ENCODE measurements at places on chromosomes 11 and 22.

- DNase-seq, result no peak
These were observed 397.1 kb downstream of the TENM4 start for GRCh38 chr11:79043726-79044125.

- DNase-seq, result no peak
These were observed 412.9 kb downstream of the TBC1D22A start for GRCh38 chr22:47175151-47176025.

GRCh38 chr11:62432695-62433094 is 13.9 kb downstream of the SCGB1A1 start:
- no peak for DNase-seq

DNA sequence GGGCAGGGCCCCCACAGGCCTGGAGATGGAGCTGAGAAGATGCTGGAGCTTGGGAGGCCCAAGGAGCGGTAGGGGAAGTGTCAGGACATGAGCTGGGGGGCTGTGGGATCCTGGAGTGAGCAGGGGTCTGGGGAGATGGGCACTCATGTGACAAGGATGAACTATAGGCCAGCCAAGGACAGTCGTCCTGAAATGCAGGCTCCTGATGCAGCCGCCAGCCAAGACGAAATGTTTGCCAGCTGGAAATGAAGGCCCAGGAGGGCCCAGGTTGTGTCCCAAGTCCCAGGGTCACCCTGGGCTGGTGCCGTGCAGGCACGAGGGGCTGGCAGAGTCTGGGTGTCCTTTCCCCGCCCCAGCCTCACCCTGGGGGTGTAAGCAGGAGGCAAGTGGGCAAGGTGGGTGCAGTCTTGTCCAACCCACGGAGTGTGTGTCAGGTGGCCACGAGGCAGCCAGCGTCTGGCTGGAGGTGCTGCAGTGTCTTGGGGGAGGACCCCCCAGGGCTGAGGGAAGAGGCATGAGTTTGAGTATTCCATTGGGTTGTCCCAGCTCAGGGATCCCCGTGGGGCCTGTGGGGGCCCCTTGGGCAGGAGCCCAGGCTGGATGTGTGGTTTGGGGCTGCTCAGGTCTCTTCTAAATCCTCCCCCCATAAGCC is 21.4 kb downstream of the MRGPRG start:
- peak; percentile 4 for DNase-seq

DNA sequence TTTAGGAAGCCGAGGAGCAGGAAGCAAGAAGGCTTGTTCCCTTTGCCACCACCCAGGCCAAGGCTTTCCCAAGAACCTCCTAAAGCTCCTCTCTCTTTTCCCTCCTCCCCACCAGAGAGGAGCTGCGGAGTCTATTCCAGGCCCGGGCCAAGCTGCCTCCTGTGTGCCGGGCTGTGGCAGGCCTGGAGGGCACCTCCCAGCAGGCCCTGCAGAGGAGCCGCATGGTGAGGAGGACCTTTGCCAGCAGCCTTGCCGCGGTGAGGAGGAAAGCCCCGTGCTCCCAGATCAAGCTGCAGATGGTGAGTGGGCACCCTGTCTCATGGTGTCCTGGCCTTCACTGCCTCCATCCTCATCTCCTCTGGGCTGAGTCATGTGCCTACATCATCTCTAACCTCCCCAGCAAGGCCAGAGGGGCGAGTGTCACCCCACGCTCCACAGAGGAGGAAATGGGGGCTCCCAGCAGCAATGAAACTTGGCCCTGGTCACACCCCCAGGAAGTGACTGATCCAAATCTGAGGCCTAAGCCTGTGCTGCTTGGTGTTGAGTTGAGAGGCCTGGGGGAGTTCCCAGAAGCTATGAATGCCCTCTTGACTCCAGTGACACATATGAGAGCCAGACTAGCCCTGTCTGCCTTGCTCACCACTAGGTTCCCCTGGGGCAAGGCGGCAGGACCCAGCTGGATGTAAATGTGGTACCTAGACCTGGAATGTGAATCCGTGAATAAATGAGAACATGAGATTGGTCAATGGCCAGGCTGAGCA is 104.2 kb downstream of the MYO18B start:
- no peak for DNase-seq

GRCh38 chr11:80451105-80451504 is 1010.3 kb upstream of the TENM4 start:
- no peak for DNase-seq

DNA sequence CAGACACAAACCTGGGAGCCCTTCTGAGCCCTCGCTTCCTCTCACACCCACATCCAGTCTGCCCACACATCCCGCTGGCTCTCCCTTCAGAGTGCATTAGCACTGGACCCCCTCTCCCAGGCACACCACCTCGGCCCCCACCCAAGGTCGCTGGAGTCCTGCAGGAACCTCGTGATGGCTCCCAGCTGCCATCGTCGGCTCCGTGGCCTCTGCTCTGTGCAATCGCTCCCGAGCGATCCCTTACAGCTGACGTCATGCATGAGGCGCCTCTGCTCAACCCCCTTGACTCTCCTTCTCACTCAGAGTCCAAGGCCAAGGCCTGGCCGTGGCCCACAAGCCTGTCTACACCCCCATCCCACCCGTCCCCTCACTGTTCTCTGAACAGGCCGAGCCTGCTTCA is 183.9 kb downstream of the EFCAB6 start:
- no peak for DNase-seq

- no peak for DNase-seq
These were observed 64.5 kb upstream of the PHOX2A start for GRCh38 chr11:72308226-72309073.

DNA sequence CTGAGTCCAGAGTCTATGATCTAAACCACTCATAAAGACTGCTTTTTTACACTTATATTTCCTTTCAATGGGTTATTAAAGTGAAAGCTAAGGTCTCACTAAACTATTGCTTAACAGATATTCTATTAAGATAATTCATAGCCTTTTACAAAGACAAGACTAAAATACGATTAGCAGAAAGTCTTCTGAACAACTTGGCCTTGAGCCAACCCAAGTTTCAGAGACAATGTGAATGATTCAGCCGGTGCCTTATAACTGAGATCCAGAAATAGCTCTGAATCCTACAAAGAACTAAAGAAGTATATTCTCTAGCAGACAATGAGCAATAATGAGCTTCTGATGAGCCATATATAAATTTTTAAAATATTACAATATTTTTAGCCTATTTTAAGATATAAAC is 41.5 kb upstream of the CARD18 start:
- DNase-seq, result no peak

DNA sequence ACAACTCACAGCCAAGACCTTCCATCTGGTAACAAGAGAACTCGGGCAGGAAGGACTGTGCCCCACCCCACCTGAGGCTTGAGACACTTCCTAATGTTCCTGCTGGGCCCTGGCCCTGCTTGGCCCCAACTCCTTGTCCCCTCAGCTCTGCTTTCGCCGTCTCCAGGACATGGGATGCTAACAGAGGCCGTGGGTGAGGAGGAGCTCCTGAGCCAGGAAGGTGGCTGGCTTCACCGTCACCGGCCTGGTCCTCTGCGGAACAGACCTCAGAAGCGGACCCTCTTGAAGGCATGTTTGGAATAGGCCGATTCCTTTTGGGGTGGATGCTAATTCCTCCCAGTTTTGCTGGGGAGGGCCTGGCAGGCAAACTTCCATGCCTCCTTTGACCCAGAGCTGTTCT is 154.3 kb downstream of the CACNA1I start:
- no peak for DNase-seq

DNA sequence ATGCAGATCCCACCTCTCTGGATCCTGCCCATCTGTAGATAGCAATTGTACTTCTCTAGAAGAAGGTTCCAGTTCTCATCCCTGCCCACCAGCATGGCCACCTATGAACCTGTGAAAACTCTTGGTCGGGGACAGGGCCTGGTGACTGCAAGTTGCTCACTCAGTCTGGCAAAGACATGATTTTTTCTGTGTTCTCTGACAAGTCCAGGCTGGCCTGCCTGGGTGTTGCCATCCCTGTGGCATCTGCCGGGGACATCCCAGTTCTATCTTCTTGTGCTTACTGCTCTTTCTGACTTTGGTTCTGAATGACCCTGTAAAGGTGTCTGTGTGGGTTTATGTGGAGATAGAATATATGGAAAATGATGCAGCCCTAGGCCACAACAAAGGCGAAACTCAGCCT is 545.8 kb downstream of the INSC start:
- no peak for DNase-seq

DNA sequence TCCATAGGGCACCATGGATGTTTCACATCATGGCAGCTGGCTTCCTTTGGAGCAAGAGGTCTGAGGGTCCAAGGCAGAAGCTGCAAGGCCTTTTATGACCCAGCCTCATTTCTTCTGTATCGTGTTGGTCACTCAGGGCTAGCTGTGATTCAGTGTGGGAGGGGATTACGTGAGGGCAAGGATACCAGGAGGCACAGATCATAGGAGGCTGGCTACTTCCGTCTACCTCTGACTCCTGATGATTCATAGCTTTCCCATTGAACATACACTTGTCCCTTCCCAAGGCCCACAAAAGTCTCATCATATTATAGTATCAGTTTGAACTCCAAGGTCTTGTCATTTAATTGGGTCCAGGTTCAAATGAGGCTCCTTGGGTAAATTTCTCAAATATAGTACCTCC is 135.3 kb upstream of the ZBED5 start:
- DNase-seq, result no peak

DNA sequence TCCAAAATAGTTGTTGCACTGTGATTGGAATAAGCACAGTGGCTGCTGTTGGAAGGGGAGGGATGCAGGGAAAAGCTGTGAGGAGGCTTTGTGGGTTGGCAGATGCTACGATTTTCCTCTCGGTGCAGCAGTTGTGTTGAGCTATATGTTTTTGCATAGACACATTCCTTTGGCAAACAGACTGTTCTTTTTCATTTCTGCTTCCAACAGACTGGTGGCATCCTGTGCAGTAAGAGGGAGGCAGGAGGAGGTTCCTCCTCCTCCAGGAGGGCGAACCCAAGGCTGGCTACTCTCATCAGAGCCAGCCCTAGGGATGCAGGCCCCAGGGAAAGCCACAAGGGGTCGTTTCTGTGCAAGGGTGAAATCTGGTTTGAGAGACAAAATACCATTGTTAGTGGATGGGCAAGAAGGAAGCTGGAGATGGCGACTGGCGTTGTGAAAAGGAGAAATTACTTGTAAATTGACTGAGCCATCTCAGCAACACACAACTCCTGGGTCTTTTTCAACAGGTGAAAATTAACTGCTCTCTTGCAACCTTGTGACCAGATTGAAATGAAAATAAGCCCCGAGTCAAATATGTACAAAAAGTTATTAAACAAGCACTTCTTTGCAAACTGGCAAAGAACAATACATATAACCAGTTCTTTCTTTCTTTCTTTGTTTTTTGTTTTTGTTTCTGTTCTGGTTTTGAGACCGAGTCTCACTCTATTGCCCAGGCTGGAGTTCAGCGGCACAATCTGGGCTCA is 26.5 kb upstream of the UBASH3B start:
- peak; percentile 30 for DNase-seq

- DNase-seq, result no peak
These were observed 2.3 kb downstream of the THAP7 start for GRCh38 chr22:20999350-21000206.

DNA sequence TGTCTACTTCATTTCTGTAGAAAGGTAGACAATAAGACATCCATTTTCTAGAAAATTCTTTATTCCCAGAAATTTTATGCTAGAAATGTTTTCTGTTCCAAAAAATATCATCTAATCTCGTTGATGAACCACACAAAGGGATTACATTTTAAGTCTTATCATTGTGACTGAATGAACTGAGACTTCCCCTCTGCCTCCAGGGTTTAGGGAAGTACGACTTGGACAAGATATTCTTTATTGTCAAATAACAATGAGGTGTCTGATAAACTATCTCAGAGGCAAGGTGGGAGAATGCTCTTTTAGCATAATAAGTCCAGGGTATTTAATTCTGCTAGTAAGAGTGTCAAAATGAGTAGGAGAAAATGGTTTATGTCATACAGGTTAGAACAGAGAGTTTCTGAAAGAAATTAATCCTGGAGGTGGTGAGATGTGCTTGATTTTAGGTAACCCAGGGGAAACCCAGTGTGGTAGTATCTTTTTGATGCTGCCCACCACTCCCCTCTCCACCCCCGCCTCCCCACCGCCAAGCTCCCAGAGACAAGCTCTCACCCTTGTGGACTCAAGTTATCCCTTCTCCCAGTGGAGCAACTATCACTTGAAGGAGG is 100.6 kb downstream of the CD44 start:
- DNase-seq, result no peak

DNA sequence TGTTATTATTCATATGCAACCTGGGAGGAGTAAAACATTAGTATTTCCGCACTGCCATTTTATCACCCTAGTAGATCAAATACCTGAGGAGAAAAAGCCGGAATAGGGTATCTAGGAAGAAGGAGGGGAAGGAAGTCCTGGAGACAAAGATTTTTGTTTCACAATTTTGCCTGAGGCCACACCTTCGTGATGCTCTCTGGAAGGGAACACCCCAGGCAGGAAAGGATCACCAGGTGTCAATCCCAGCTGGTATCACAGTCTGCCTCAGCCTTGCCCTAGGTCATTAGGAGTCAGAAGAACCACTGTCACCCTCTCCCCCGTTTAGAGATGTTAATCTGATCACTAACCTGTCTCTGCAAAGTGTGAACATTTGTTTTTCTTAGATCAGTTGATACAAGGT is 35.4 kb upstream of the IGSF9B start:
- DNase-seq, result no peak

GRCh38 chr11:30465192-30465591 is 121.0 kb downstream of the MPPED2 start:
- DNase-seq, result no peak

- DNase-seq, result peak; percentile 64
These were observed at the start of gene NPAS4 for GRCh38 chr11:66420671-66421476. NPAS4 (plus strand) TSS chr11:66421035; CDS start chr11:66421180, 145 bp downstream.

- DNase-seq, result peak; percentile 26
These were observed 102.7 kb downstream of the MRTFA start for GRCh38 chr22:40533712-40534378.

- DNase-seq, result no peak
These were observed 352.9 kb upstream of the B3GAT1 start for GRCh38 chr11:134764966-134765365.

- DNase-seq, result no peak
These were observed 1.9 kb upstream of the ESS2 start for GRCh38 chr22:19146215-19146968.

- DNase-seq, result no peak
These were observed 44.7 kb upstream of the PRODH start for GRCh38 chr22:18980829-18981228.

DNA sequence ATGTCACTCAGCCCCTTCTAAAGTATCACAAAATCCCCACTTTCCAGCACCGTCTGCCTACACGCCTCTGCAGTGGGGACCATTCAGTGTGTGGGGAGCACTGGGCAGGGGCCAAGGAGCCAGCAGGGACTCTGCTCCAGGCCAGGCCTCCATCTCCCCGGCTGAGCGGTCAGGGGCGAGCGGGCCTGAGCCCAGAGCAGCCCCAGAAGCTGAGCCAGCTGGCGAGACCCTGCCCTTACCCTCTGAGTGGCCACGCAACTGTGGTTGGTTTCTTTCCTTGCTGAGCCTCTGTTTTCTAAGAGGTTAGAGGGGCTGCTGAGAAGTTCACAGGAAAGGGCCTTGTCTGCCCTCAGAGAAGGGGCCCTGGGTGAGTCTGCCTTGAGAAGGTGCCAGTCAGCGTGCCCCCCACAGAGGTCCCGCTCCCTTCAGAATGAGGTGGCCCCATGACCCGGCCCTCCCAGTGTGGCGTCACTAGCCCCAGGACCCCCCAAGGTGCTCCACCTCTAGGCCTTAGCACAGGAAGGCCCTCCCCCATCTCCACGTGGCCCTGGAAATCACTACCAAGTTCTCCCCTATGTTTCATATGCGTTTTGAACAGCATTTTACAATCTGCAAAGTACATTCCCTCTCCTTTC is 46.9 kb downstream of the WNT11 start:
- no peak for DNase-seq

Measured in frontal cortex (tissue), 4 donors.